ENCODE measurements at places on chromosomes 6 and 20. TPM values are rescaled to one million over a fixed set of nuclear protein-coding genes. Genes with fewer than 3 reads are reported as not detected.

Gene TSHZ2
- 11.3 TPM for polyA plus RNA-seq

Gene ZBTB22
- 13.8 TPM for polyA plus RNA-seq

Gene CDC40
- 17.5 TPM for polyA plus RNA-seq

Gene PRDM13
- not detected for polyA plus RNA-seq

Gene PDYN
- polyA plus RNA-seq, result not detected

DNA sequence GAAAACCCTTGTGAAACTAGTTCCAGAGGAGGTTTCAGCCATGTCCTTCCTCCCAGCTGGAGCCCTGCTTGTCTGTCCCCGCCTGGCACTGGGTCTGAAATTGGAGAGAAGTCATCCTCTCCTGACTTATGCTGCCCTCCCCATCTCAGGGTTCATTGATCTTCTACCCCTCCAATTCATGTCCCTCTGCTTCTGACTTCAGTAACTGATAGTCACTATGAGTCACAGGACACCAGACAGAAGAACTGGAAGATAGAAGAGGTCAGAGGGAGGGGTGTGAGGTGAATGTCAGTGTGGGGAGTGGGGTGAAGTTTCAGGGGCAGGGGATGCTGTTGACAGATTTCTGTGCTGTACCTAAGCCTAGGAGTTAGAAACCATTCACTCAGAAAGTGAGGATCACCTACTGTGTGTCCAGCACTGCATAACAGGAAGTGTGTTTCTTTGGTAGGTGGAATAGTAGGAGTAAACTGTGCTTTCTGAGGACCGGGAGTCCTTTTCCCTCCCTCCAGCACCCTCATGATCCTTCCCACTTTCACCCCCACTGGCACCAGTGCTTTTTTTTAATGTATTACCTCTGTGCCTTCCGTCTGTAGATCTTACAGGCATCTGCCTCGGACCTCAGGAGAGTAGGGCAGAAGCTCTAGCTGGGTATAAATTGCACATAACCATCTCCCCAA lies 627 bp upstream of the RPP21 start:
- DNase-seq, result no peak

DNA sequence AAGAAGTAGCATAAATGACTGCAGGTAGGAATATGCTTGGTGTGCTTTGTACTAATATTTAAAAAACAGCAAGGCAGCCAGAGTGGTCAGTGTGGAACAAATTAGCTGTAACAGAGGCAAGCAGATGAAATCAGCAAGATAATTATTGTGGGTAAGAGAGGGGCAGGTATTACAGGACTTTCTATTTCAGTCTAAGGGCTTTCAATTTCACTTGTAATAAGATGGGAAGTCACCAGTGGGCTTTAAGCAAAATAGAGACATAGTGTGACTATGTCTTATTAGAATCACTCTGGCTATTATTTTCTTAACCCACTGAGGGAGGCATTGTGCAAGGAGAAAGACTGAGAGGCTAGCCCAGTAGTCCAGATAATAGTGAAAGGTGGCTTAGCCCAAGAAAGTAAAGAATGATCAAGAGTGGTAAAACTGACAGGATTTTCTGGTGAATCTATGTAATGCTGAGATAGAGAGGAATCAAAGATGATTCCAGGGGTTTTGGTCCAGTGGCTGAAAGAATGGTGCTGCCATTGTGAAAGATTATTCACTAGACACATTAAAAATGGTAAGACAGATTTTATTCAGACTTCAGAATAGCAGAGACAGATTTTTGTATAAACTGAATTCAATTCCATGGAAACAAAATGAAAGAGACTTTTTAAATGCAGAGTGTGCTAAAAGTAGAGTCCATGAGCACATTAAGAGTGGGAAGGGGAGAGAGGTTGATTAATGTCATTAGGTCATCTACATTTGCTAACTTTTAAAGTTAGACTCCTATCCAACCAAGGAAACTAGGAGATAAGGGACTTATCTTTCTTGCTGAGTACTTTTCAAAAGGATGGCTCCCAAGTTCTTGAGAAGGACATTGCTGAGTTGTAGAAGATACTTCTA lies 1136.0 kb downstream of the HACE1 start:
- no peak for DNase-seq

- peak; percentile 84 for DNase-seq
These were observed 107.1 kb downstream of the COL12A1 start for GRCh38 chr6:75098709-75099108.

DNA sequence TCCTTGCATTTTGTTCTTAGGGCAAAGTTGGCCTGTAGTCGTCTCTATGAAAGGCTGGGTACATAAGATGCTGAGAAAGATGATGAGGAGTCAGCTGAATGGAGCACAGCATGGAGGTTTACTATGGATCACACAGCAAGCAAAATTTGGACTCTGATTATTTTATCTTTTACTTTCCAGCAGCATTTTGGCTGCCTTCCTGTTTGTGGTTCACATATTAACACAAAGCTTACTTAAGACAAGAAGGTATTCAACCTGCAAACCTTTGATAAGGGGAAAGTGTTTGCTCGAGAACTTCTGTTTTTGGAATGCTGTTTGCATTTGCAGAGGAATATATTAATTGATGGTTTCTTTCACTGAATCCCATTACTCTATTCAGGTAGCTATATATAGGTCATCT lies 103.1 kb upstream of the ENPP5 start:
- DNase-seq, result no peak

DNA sequence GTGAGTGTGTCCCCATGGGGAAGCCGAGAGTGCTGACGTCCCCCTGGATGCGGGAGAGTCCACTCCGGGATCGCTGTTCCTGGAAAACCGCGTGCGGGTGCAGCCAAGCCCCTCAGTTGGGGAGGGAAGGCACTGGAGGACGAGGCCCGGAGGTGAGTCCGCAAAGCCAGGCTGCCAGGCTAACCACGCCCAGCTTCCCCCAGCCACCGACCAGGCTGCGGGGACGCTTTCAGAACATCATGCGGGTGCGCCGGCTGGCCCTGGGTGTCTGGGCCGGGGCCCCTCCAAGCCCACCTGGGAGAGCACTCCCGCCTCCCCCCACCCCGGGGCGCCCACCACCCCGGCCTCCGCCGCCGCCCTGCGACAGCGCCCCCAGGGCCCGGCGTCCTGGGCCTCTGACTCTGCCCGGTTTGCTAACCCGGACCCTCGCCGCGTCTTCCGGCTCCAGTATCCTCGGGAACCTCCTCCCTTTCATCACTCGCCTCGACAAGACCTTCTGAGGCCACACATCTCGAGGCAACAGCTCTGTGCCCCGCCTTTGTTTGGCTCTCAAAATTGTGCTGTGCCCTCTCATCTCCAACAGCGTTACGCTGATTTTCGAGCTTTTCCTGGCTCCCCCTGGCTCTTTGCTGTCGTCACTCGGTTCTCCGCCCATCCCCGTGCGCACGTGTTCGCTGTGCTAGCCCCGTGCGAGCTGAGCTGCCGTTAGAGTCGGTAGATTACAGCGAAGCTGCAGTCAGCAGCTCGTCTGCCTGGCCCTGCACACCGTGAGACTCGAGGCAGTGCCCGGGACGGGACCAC lies 47.1 kb upstream of the ENTPD6 start:
- peak; percentile 34 for DNase-seq

DNA sequence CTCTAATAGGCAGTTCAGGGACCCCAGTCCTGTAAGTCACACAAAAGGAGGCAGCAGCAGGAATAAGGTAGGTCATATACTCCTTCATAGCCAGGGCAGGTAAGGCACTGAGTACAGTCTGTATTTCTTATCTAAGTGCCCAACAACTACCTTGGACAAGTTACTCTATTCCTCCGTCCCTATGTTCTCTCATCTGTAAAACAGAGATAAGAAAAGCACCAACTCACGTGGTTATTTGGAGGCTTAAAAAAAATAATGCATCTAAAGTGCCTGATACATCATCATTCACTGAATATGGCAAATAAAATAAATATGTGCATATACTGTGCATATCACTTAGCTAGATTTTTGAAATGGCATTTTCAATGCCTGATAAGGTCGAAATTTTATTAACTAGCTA lies 298.1 kb upstream of the CDYL start:
- DNase-seq, result no peak

DNA sequence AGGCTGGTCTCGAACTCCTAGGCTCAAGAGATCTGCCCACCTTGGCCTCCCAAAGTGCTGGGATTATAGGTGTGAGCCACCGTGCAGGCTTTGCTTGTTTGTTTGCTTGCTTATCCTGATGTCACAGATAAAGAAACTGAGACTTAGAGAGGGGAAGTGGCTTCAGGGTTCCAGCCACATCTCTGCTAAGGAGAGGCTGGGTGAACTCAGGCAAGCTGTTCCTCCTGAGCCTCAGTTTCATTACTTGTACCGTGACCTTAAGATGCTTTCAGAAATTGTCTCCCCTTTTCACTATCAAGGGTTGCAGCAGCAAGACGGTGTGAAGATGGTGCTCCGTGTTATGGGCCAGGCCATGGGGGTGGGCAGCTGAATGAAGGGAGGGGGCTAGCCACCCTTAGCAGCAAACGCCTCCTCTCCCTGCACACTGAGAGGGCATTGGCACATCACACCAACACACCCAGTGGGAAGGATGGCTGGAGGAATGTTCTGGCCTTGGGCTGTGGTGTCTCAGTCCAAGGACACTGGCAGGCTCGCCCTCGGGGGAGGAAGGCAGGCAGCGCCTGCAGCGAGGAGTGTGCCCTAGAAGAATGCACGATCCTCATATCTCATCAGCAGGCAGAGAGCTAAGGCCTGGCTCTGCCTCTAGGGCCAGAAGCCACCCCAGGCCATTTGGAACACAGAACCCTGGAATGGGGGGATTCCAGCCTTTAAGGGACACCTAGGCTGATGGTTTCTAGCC lies 48.2 kb upstream of the TLDC2 start:
- no peak for DNase-seq

GRCh38 chr6:139313784-139314545 lies 22.2 kb upstream of the TXLNB start:
- DNase-seq, result no peak

GRCh38 chr6:125004198-125004597 lies 42.0 kb downstream of the RNF217 start:
- no peak for DNase-seq

DNA sequence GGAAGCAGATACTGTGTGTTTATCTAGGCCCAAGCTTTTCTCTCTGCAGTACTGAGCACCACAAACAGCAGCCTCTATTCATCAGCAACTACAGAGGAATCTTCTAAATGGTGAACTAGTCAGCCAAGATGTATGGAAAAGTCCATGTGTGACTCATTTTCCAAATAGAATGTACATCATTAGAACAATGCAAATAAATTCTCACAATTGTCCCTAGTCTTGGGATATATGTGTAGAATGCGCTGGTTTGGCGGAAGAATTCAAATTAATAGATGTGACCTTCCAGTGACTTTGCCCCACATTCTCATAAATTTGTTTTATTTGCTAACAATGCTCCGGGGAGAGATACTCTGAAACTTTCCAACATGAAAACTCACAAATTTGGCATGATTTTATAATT lies 436.2 kb downstream of the CBLN4 start:
- DNase-seq, result peak; percentile 20

GRCh38 chr6:38482466-38482865 lies 157.3 kb downstream of the BTBD9 start:
- no peak for DNase-seq

- no peak for DNase-seq
These were observed 658.2 kb downstream of the HACE1 start for GRCh38 chr6:104201557-104201956.

- peak; percentile 87 for DNase-seq
These were observed 14.5 kb downstream of the GNL1 start for GRCh38 chr6:30541515-30542403.

- no peak for DNase-seq
These were observed 9.6 kb upstream of the PCMTD2 start for GRCh38 chr20:64245746-64246595.

DNA sequence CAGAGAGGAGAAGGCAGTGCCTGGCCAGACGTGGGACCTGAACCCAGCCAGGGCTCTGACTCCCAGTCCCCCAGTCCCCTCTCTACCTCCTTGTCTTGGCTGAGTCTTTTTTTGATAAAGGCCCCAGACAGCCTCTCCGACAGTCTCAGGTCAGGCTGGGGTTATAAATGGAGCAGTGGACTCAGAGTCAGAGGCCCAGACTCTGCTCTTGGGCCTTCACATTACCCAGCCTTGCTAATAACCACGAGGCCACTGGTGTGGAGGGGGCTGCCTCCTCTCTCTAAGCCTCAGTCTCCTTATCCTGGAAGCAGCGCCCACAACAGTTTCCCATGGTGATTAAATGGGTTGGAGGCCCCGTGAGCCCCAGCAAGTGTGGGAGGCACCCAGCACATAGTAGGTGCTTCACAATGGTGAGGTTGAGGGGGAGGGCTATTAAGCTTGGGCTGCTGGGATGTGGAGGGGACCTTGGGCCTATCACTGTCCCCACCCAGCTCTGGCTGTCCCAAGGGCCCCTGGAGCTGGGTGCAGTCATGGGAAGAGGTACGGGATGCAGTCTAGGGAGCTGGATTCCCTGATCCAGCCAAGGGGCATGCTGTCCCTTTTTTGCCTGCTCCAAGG lies 35.7 kb downstream of the TGM2 start:
- no peak for DNase-seq

DNA sequence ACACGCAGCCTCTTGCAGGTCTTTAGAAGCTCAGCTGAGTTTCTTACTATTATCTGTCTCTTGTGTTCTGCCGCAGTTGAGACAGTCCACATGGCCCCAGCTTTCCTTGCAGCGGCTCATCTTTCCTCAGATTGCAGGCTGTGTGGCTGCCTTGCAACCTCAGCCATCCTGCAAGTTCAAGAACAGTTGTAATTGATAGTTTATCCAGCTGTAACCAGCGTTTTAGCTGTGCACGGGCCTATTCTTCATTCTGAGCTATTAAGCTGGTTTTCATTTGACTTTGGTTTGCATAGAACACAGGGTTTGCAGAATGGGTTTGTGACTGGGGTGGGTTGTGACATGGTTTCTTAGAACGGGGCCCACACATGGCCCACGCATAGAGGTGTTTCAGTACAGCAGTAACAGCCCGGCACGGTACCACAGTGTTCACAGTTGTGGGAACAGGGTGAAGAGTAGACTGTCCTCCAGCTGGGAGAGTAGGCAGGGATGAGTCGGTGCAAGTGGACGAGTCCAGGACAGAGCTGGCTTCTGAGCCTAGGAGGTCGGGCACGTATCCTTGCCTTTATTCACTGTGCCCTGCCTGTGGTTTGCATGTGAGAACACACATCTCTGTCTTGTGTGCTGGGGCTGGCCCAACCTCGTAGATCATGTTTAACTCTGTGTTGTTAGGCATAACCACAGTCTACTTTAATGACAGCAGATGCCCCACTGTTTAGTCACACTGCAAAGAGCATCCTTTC lies 89.2 kb downstream of the RPP40 start:
- peak; percentile 18 for DNase-seq

GRCh38 chr6:20092071-20092566 lies 120.2 kb downstream of the MBOAT1 start:
- DNase-seq, result peak; percentile 50

- no peak for DNase-seq
These were observed 641 bp downstream of the DBNDD2 start for GRCh38 chr20:45408646-45409213.

DNA sequence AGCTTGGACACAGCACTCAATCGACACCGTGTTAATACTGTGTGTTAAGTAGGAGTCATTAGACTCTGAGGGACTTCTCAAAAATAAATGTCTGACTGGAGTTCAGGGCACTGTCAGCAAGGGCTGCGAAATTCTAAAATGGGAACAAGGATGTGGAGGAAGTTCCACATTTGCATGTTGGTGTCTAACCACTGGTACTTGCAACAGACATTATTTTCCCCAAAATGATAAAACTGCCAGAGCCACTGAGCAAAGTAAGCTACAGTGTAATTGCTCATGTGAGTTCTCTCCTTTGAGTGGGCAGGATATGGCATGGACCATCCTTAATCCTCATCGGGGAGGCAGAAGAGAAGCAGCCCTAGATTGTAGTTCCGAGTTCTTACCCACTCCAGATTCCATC lies 215.9 kb downstream of the SLC24A3 start:
- no peak for DNase-seq
